ENCODE measurements at places on chromosomes 4 and X. TPM values are rescaled to one million over a fixed set of nuclear protein-coding genes. Genes with fewer than 3 reads are reported as not detected.

The LRCH2 gene
- total RNA-seq, result 3.3 TPM

The STARD8 gene
- 16.6 TPM for total RNA-seq

The CLDN22 gene
- total RNA-seq, result not detected

The NCAPG gene
- 45.1 TPM for total RNA-seq

The AWAT2 gene
- total RNA-seq, result not detected

The SNCA gene
- total RNA-seq, result 67.6 TPM

The NFXL1 gene
- 3.7 TPM for total RNA-seq

The EXOC1L gene
- total RNA-seq, result not detected

The SPANXA2 gene
- not detected for total RNA-seq

The FOXR2 gene
- not detected for total RNA-seq

The GCNA gene
- 0.25 TPM for total RNA-seq

The FMR1 gene
- total RNA-seq, result 12.8 TPM

The BMPR1B gene
- total RNA-seq, result not detected

The SOX3 gene
- not detected for total RNA-seq

The LPAR4 gene
- total RNA-seq, result 0.30 TPM

The JAKMIP1 gene
- not detected for total RNA-seq

The CT45A10 gene
- not detected for total RNA-seq

The TMPRSS11D gene
- total RNA-seq, result not detected

The STBD1 gene
- total RNA-seq, result 3.5 TPM

The GPRASP1 gene
- 0.13 TPM for total RNA-seq

The TIMP1 gene
- total RNA-seq, result 132 TPM

The SHROOM2 gene
- total RNA-seq, result 5.1 TPM

The UBL4A gene
- total RNA-seq, result 53.7 TPM

The PAGE5 gene
- not detected for total RNA-seq

The CWH43 gene
- not detected for total RNA-seq

The PRSS12 gene
- 5.1 TPM for total RNA-seq

The MAGEA10 gene
- not detected for total RNA-seq

The POF1B gene
- 0.84 TPM for total RNA-seq

The DCX gene
- not detected for total RNA-seq

The MTTP gene
- not detected for total RNA-seq

The CETN2 gene
- 42.4 TPM for total RNA-seq

The TRPC3 gene
- 0.07 TPM for total RNA-seq

The MOB1B gene
- 10.3 TPM for total RNA-seq
